Stimulated activated CD4-positive, alpha-beta T cell treated with anti-CD3 and anti-CD28 coated beads, Interleukin-1b, Interleukin-23, amount 100 ng/mL, for 48 hours (primary cell): ENCODE measurements at places on chromosomes 6 and 20.
A peak's percentile ranks its signal among the peaks of the same experiment; 100 is the strongest.

- DNase-seq = no peak
Observed at GRCh38 chr20:63700199-63701050, 4.0 kb downstream of the TNFRSF6B start.

DNA sequence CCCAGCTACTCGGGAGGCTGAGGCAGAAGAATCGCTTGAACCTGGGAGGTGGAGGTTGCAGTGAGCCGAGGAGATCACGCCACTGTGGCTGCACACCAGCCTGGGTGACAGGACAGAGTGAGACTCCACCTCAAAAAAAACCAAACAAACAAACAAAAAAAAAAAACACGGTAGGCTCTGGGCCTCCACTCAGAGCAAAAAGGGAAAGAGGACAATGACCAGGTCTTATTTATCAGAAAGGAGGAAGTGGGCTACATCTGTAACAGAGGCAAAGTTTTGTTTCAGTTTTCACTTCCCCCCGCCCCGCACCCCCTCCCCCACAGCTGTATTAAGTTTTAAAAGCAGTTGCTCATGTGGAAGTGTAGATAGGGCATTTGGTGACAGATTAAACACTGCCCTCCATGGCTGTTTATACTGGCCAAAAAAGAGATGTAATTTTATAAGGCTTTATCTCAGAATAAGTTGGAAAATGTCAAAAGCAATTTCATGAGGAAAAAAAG is 114.6 kb downstream of the RCAN2 start:
- no peak for DNase-seq

- DNase-seq = no peak
Observed at GRCh38 chr6:55825402-55826051, 49.9 kb downstream of the BMP5 start.

GRCh38 chr6:103675807-103676406 is 1183.8 kb downstream of the HACE1 start:
- DNase-seq = no peak

GRCh38 chr6:154164397-154164796 is 125.4 kb downstream of the OPRM1 start:
- no peak for DNase-seq

- no peak for DNase-seq
Observed at GRCh38 chr6:131754088-131754487, 43.3 kb upstream of the CTAGE9 start.

DNA sequence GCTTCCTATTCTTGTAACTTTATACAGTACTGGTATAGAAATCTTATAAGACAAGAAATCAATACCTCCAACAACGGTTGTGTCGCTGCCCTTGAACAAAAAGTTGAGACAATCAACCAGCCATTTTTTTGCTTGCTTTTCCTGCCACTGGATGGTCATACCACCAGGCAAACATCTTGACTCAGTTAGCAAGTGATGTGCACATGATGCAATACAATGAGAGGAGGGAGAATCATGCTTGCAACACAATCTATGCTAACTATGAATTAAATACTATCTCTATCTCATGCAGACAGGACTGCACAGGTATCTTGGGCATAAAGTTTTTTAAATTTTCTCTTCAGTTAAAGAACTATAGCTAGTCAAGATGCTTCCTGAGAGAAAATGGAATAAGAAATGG is 877.7 kb upstream of the CITED2 start:
- no peak for DNase-seq

DNA sequence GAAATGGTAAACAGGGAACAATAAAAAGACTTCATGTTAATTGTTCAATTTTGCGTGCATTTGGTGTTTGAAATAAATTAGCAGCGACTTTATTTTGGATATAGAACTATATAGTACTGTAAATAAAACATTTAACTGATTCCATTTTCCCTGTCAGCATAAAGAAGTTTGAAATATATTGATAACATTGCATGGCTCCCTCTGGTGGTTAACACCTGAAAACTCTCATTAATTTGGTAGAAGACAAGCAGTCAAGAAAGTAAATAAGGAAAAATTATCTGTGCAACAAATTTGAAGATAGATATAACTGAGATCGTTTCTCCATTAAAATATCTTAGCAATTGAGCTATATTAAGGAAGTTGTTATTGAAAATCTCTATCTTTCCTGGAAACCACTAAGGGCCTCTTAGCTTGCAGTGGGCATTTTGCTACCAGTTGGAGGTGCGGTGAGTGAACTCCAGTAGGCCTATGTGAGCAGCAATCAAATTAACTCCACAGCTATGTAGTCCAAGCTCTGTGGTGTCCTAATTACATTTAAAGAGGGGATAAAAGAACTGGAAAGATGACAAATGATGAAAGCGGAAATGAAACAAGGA is 435.7 kb upstream of the FKBP1C start:
- DNase-seq = no peak

- DNase-seq = no peak
Observed at GRCh38 chr20:25484911-25485511, 77.5 kb downstream of the GINS1 start.

DNA sequence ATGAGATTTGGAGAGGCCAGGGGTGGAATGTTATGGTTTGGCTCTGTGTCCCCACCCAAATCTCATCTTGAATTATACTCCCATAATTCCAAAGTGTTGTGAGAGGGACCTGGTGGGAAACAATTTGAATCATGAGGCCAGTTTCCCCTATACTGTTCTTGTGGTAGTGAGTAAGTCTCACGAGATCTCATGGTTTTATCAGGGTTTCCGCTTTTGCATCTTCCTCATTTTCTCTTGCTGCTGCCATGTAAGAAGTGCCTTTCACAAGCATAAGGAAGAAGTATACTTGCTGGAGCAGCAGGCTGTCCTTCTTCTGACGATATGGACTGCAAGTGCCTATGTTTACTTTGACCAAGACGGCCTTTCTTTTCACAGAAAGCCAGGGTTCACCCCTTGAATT is 270.5 kb downstream of the ESR1 start:
- DNase-seq = no peak

DNA sequence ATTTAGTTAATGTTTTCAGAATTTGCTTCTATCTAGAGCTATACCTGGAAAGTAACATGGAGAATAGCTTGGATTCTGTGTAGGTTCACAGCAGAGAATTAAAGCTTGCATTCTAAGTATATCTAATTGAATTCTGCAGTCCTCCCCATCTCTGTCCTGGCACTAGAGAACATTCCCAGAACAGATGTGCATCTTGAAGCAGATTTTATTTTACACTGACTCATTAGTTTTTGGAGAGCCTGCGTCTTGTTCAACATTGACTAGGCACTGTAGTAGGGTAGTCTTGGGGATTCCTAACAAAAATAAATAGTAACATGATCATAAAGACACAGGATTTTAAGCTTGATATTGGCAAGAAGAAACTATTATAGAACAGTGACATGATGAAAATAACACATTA is 36.2 kb upstream of the BAG2 start:
- DNase-seq = no peak

DNA sequence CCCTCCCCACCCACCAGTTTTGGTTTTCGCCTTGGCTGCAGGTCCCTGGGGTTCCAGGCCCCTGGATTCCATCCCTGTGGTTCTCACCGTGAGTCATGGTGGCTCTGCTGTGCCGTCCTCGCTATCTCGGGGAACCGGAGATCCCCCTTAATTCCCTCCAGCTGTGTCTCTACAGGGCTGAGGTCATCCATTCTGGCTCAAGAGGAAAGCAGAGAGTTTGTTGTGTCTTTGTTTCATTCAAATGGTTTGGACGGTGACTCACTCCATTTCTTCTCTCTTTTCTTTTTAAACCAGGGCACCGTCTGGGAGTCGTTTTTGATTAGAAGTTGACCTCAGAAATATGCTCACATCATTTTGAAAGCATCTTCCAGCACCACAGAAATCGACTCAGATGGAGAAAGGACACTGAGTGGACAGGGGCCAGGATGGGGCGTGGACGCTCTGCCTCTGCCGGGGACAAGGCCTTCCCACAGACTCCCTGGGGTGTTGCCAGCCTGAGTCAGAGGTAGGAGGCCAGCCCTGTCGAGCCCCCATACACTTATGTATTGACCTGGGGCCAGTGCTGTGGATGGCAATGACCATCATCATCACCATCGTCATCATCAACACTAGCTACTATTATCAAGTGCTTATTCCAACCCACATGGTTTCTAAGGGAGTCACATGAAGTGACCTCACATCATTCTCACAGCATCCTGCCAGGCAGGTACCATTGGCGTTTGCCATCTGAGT is 176.2 kb downstream of the NFATC2 start:
- DNase-seq = no peak

DNA sequence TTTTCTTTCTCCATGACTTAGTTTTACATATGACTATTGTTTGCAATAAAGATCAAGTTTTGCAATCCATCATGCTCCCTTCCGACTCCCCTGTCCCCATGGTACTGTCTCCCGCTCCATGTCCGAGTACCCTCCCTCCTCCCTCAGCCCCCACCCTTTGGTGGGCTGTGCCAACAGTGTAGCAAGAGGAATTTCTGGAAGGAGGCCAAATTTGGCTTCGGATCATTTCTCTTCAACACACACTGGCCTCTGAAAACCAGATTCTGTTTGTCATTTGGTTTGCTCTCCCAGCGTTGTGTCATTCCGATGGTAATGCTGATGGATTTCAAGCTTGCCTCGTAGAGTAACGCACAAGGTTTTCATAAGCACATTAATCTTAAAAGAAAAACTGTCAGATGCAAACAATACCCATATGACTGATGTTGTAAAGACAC is 22.9 kb upstream of the PAX1 start:
- DNase-seq = no peak

DNA sequence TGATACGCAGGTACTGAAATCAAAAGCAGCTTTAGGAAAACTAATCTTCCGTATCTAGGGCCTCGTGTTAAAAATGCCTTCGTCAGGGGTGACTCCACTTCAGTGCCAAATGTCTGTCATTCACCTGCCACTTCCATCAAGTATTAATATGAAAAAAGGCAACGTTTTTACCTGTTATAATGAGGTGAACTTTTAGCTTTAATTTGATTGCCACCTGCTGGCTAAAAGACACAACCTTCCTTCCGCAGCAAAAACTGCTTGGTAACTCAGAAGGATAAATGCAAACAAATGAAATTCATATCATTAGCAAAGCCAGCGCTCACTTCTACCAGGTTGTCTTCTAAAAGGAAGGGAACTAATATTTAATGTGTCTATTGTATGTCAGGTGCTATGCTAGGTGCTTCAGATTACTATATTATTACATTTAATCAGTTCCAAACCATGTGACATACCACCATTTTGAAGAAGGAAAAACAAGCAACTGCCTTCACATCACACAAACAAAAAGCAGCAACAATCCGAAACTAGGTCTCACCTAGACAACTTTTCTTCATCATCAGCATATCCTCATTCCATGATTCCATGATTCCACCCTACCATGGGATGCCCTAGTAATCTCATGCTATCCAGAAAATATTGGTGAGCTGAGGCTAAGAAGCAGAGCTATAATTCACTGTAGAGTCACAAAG is 20.6 kb upstream of the ARHGAP18 start:
- no peak for DNase-seq

DNA sequence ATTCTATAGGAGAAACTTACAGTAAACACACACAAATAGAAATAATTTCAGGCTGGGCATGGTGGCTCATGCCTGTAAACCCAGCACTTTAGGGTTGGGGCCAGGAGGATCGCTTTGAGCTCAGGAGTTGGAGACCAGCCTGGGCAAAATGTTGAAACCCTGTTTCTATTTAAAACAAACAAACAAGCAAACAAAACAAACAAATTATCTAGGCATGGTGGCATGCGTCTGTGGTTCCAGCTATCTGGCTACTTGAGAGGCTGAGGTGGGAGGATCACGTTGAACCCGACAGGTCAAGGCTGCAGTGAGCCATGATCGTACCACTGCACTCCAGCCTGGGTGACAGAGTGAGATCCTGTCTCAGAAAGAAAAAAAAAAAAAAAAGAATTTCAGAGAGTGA is 64.0 kb downstream of the NHLRC1 start:
- no peak for DNase-seq

DNA sequence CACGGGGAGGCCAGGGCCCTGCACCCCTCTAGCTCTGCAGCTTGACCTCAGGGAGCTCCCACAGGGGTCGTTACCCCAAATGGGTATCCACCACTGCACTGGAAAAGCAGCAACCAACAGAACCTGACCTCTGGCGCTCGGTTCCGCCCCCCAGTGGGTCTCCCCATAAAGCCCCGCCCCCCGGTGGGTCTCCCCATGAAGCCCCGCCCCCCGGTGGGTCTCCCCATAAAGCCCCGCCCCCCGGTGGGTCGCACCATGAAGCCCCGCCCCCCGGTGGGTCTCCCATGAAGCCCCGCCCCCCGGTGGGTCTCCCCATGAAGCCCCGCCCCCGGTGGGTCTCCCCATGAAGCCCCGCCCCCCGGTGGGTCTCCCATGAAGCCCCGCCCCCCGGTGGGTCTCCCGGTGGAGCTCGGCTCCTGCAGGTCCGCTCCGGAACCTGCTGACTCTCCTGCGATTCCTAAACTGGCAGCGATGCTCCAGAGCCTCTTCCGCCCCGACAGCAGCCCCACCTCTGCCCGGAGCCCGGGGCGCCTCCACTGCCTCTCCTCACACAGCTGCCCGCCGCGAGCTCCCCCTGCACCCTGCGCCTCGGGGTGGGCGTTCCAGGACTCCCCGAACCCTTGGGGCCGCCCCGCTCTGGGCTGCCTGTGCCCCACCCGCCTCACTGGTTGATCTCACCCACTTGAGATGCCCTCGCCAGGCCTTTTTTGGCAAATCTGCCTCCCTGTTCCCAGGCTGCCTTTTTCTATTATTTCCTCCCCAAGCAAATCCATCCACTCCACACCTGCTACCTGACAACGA is 12.1 kb downstream of the SLC2A4RG start:
- DNase-seq = peak; percentile 30

DNA sequence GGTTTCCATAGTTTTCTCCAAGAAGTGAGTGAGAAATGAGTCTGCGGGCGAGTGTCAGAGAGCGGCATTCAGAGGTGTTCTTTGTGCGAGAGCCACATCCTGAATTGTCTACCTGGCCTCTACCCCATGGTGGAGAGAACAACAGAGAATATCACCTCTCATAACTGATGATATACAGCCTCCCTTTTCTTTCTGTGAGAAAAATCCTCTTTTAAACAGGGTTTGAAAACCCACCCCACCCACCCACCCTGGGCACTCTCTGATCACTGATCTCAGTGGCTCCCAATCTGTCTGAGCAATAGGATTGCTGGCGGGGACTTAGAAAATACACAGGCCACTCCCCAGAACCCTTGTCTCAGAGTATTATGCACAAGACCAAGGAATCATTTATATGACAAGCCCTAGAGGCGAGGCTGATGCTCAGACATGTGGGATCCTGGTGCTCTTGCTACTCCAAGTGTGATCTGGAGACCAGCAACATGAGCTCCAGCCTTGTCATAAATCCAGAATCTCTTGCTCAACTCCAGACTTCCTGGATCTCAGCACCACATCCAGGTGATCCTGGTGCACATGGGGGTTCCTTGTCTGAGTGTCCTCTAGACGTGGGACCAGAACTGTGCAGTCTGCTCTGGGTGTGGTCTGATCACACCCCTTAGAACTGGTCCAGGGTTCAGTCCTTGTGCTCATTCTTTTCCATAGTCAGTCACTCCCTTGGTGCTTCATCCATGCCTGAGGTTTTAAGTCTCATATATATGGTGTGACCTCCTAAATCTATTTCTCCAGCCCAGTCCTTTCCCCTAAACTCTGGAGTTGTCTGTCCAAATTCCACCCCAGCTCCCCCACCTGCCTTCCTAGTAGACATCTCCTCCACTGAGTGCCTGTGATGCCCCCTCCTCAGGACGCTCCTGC is 5.3 kb downstream of the HLA-B start:
- DNase-seq = no peak
